GM12878 (cell line): ENCODE measurements at places on chromosomes 7 and 10.

- no peak for DNase-seq
Observed at GRCh38 chr7:25565949-25566348, 337.7 kb upstream of the NPVF start.

DNA sequence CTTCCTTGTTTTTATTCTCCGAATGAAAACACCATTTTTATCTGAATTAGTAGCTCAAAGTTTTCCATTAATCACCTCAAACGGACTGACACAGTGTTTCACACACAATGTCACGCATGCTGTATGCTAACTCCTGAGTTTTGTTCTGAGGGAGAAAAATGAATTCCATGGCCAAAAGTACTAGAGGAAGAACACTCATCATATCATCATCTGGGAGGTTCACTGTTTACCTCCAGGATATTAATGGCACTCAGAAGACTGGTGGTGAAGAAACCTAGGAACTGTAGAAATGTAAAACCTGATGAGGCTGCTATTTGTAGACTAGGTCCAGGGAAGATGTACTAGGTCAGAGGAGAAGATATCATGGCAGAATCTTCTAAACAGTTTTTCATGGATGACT, 395.6 kb upstream of the ETV1 start:
- DNase-seq: no peak

DNA sequence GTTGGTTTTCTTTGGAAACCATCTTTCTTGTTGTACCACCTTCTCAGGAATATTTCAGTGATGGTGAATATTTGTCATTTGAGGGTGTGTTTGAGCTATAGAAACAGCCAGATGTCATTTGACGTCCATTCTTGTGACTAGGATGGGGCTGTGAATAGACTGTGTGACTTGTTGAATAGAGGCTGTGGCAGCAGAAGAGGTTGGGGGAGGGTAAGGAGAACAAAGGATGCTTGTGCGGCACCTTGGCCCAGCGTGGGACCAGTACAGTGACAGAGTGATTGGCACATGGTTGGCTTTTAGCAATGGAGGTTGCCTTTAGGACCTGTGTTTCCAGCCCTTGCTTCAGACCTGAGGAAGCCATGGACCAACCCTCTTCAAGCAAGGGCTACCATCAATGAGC, 11.3 kb downstream of the DMBT1 start:
- no peak for DNase-seq

DNA sequence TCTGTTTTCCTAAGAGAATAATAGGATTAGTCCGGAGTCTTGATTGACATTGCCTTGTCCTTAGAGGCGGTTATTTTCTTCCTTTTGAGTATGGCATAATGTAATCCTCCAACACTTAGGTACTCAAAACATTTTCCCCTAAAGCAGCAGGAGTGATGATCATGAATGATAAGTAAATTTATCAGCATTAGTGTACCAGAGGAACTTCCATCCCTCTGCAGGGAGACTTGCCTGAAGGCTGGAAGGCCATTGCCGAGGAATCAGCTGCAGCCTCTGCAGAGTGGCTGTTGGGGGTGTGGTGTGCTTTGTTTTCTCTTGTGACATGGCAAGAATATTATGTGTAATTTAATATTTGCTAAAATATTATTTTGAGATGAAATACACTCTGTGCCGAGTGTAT, 56.8 kb downstream of the RAB11FIP2 start:
- DNase-seq: no peak

DNA sequence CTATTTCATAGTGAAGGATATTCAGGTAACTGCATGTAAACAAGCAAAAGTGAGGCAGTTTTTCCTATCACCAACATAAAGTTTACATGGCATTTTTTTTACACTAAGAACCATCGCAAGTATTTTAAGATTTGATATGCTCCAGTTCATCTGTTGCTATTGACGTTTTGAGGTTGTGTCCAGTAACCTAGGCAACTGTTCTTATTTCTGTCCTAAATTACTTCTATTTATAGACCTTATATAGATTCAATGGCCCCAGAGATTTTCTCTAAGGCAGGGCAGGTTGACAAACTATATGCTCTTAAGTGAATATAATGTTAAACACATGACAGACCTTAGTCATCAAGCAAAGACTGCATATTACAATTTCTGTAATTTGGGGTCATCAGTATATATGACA, 830.2 kb upstream of the LRRTM3 start:
- DNase-seq: no peak
